ENCODE measurements at places on chromosomes 2 and 18.
A peak's percentile ranks its signal among the peaks of the same experiment; 100 is the strongest.

DNA sequence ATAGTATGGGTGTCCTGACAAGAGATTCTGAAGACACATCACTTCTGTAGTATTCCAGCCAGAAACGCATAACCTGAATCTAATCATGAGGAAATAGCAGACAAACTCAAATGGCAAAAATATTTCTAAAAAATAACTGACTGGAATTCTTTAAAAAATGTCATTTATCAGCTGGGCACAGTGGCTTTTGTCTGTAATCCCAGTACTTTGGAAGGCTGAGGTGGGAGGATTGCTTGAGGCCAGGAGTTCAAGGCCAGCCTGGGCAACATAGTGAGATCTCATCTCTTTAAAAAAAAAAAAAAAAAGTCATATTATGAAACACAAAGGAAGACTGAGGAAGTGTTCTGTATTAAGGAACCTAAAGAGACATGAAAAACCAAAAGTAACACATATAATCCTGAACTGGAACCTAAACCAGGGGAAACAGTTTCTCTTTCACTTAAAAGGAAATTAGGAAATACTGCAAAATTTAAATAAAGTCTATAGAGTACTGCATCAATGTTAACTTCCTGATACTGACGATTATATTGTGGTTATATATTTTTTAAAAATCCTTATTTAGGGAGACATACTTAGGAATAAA is 29.9 kb downstream of the SESTD1 start:
- no peak for DNase-seq

GRCh38 chr2:26458365-26459042 is 19.4 kb downstream of the OTOF start:
- no peak for DNase-seq

DNA sequence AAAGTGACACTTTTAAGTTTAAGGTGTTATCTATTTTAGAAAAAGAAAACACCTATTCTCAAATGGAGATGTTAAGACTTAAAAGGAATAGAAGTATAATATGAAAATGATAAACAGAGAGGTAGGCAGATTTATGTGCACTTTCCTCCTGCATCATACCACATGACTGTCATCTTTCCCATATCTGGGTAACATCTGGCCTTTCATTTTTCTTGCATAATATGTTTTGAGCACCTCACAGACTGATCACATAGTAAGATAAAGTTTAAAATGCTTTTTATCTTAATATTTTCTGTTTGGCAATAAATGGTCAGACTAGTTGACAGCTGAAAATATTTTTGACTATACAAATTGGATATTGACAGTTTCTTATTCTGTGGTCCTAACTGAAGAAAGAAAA is 1852.1 kb upstream of the PIK3C3 start:
- no peak for DNase-seq

GRCh38 chr2:216066230-216066629 is 15.4 kb downstream of the PECR start:
- no peak for DNase-seq

DNA sequence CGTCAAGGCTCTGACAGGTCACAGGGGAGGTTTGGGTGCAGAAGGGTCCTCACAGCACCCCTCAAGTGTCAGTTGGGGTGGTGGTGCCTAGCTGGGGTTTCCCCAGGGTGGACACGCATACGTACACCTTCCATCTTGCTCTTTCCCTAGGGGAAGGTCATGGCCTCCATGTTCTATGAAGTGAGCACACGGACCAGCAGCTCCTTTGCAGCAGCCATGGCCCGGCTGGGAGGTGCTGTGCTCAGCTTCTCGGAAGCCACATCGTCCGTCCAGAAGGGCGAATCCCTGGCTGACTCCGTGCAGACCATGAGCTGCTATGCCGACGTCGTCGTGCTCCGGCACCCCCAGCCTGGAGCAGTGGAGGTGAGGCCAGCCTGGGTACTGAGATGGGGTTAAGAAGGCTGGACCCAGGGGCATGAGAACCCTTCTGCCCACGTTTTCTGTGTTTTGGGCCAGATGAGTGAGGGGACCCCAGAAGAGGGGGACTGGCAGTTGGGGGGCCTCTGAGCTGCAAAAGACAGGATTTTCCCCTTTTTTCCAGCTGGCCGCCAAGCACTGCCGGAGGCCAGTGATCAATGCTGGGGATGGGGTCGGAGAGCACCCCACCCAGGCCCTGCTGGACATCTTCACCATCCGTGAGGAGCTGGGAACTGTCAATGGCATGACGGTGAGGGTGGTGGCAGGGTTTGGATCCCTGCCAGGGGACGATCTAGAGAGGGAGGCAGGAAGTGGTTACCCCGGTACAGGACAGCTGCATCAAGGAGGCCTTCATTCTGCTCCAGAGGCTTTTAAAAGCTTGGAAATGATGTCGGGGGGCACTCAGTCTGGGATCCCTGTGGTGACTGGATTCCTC is 20.9 kb downstream of the SLC30A3 start:
- no peak for DNase-seq

DNA sequence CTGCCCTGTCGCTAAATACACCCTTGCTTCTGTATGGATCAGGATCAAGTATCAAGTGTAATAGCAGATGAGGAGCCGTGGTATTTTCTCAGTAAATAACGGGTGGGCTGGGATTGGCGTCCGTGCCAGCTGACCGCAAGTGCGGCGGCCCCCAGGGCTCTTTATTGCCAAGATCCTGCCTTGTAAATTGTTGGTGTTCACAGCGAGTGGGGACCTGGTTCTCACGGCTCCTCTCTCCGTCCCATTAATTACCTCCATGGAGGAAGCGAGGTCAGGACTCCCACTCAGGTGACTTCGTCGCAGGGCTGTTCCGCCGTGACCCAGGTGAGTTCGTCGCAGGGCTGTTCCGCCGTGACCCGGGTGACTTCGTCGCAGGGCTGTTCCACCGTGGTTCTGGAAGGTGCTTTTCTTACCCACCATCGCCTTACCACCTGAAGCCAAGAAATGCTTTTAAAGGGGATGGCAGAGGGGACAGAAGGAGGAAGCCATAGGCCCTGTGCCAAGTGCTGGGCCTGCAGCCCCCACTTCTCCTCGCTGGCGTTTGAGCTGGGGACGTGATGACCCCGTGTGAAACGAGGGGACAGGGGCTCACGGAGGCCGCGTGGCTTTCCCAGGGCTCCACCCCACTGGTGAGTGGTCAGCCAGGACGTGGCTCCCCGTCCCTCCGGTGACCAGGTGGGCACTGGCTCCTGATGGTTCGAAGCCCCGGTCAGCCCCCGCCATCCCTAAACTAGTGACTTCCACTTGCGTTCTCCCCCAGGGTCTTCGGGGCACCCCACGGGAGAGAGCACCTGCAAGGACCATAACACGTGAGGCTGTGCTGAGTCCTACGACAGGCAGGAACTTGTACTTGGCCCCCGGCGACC is 118.4 kb downstream of the TWIST2 start:
- no peak for DNase-seq

GRCh38 chr18:26185267-26185666 is 41.0 kb upstream of the TAF4B start:
- no peak for DNase-seq

GRCh38 chr18:77131100-77131651 is 1.4 kb downstream of the MBP start:
- DNase-seq = no peak

- DNase-seq = no peak
These were observed 112.5 kb downstream of the EFEMP1 start for GRCh38 chr2:55811048-55811447.

DNA sequence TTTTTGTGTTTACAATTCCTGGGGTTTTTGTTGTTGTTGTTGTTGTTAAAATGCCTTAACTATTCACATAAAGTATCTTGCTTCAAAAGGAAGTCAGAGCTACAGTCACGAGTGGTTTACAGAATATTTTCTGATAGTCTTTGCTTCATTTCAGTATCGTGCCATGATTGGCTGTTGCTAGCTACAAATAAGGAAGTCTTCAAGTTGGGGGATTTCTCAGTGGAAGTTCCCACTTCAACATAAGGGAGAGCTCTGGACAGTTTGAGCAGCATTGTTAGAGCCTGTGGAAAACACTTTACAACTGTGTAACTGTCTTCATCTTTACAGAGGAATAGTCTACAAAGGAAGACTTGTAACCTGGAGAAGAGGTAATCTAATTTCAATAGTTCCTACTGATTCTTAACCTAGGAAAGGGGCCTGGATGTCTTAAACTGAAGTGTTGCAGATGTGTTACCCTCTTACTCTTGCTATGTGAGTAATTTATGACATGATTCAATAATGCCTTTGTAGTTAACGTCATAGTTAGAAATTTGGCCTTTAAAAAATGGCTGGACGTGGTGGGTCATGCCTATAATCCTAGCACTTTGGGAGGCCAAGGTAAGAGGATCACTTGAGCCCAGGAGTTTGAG is 23.4 kb upstream of the TANK start:
- DNase-seq = no peak

DNA sequence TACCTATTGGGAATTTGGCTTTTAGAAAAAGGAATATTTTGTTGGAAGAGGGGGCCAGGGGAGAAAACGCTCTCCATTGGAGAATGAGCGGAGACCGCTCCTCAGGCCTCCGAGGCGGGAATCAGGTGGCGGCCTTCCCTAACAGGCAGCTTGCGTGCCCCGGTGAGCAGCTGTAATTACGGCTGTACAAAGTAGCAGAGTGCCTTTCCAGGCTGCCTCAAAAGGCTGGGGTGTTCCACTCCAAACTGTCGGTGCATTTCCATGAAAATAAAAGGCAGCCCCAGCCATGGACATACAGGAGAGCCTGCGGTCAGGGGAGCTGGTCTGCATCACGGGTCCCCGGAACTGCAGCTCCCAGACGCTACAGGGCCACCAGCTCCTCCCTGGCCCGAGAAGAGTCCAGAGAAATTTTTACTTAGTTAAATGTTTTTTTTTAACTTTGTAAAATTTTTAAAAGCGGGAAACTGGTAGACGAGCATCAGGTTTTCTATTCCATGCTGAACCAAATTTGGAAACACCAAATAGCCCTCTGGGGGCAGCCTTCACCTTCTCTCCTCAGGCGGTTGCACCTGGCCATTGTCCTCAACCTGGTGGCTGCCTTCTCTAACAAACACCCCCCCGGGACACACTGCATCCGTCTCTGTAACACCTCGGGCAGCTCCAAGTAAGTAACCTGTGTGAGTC is 209.3 kb upstream of the SALL3 start:
- DNase-seq = peak; percentile 62

Measured in H9 (cell line).